ENCODE measurements at places on chromosomes 7 and 10.

GRCh38 chr7:80380957-80381356, 130.9 kb downstream of the GNAT3 start:
- DNase-seq = no peak
- no peak overlapping the region for H3K4me3 ChIP-seq
- no peaks in the 10 kb centered on the region for H3K36me3 ChIP-seq
- H3K27ac ChIP-seq = no peak overlapping the region
- H3K4me1 ChIP-seq = no peaks in the 10 kb centered on the region
- H3K27me3 ChIP-seq = no peaks in the 10 kb centered on the region

- H3K4me3 ChIP-seq = no peak overlapping the region
- DNase-seq = no peak
- no peaks in the 10 kb centered on the region for H3K36me3 ChIP-seq
Observed at GRCh38 chr10:92832998-92833650, 15.2 kb upstream of the EXOC6 start.

- H3K27me3 ChIP-seq = no peaks in the 10 kb centered on the region
- no peaks in the 10 kb centered on the region for H3K4me1 ChIP-seq
- no peak overlapping the region for H3K27ac ChIP-seq
- H3K4me3 ChIP-seq = no peak overlapping the region
Observed at GRCh38 chr10:32005050-32005449, 51.2 kb downstream of the KIF5B start.

DNA sequence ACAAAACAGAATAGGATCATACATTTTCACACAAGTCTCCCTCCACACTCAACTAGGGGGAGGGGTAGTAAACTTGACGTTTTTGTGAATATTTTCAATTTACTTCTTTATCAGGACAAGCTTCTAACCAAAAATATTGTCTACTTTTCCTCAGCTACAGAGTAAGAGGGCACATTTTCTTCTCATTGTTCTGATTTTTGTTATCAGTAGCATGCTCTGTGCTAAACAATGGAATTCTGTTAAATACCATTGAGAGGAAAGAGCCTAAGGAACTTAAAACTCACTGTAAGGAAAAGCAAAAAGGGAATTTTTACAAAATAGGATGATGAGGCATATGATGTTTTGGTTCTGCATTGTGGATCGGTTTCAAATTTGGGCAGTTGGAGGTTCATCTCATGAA, 41.2 kb downstream of the ANLN start:
- DNase-seq = no peak
- no peaks in the 10 kb centered on the region for H3K27me3 ChIP-seq
- H3K4me1 ChIP-seq = no peaks in the 10 kb centered on the region
- no peak overlapping the region for H3K27ac ChIP-seq

DNA sequence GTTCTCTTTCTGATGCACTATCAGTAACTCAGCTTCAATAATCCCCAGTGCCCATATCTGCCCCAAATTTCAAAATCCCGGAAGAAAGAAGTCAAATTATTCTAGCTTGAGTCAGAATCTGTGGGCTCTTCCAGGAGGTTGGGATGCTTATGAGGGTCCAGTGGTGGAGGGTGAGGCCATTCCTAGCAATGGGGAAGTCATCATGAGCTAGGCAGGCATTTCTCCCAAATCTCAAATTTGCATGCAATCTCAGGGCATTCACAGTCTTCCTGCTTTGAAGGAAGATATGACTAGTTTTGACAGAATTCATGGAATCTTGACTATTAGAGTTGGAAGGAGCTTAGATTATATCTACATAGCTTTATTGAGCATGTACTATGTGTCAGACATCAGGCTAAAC, 164.3 kb upstream of the AGK start:
- DNase-seq = no peak
- H3K27ac ChIP-seq = no peak overlapping the region
- no peak overlapping the region for H3K4me3 ChIP-seq

GRCh38 chr10:124974131-124974530, 32.2 kb downstream of the ZRANB1 start:
- H3K36me3 ChIP-seq = peaks cover 14% of the 10 kb centered on the region
- H3K4me1 ChIP-seq = no peaks in the 10 kb centered on the region
- no peak overlapping the region for H3K4me3 ChIP-seq
- DNase-seq = no peak
- H3K27ac ChIP-seq = no peak overlapping the region

DNA sequence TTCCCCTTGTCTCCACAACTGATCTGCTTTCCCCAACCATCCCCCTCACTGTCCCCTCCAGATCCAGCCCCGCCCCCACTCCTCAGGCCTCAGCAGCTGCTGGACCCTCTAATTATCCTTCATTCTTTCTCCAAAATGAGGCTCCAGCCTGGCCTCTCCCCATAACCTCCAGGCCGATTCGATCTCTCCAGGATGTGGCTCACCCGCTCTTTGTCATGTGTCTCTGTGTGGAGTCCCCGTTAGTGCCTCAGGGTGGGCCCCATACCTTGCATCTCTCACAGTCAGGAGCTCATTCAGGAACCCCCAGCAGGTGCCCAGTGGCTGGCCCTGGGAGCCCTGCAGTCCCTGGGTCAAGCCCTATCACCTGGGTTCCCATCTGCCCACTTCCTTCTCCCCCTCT, 1.3 kb downstream of the PILRA start:
- no peaks in the 10 kb centered on the region for H3K4me1 ChIP-seq
- no peaks in the 10 kb centered on the region for H3K36me3 ChIP-seq
- no peak for DNase-seq

DNA sequence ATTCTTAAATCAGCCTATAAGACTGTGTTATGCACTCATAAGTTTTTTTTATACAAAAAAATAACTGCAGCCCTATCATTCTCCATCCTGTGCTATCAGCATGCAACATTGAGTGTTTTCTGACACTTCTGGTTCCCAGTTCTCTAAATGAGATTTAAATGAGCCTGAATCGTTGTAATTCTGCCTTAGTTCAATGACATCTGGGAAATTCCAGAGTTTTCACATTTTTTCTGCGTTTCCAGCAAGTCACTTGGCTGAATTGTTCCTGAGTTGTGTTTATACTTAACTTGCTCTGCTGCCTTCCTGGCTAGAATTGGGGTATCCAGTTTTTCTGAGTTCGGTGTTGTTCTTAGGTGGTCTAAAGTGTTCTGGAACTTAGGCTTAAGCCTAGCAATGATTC, 636.1 kb upstream of the FZD8 start:
- no peak for DNase-seq
- H3K27ac ChIP-seq = no peak overlapping the region

DNA sequence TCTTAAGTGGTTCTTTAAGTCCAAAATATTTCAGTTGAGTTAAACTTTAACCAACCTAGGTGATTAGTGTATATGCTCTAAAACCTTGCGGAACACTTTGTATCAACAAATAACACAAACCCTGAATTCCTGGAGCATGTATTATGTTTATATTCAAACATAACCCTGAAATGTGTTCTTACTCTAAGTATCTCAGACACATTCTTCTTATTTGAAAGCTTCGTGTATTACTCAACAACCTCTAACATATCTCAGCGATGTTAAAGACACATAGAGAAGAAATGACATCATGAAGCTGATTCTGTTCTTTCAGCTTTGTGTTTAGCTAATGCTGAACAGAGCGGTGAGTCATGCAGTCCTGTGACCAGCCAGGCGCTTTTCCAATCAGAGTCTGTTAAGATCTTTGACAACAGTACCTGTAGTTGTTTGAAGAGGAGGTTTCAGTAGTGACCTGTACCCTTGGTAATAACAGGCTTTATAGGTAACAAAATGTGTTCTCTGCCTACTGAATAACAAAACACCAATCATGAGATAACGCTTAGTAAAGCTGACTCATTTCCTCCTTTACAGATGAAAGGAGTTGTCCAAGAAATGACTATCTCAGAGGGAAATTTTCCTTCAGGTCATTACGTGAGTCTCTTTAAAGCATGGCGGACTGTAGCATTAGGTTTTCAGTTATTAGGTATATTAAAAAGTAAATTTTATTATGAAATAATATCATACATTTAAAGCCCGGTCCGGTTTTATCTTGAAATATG, 67.3 kb upstream of the KLF6 start:
- no peaks in the 10 kb centered on the region for H3K27me3 ChIP-seq
- peaks cover 7% of the 10 kb centered on the region for H3K4me1 ChIP-seq
- H3K36me3 ChIP-seq = no peaks in the 10 kb centered on the region
- H3K27ac ChIP-seq = peak overlapping the region; percentile 57

DNA sequence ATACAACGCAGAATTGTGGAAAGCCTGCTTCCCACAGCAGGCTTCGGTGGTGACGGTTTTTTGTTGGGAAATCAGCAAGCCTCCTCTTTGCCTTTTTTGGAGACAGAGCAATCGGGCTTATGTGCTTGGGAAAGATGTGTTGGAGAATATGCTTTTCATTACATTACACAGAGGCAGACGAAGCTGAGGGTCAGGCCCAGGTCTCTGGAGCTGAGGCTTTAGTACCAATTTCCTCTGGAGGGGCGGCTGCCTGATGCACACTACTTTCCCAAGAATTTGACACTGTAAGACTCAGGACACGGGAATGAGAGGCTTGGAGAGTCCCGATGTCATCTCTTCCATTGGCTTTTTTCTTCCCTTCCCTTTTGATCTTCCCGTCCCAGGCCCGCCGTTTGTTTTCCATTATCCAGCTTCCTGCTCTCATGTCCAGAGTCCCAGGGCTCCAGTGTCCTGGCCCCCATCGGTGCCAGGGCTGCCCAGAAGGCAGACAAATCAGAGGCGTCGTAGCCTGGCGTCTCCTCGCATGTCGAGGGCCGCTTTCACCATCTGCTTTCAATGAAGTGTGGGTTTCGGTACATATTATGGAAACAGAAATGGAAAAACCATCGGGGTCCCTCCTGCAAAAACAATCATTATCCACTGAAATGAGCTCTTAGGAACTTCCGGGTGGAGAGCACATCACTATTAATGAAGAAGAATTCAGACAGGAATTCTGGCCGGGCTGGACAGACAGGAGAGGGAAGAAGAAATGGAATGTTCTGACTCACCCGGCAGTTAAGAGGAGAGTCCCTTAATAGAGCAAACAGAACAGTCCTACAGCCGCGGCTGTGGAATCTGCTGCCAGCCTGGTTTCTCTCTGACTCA, 123.0 kb upstream of the JCAD start:
- H3K4me3 ChIP-seq = no peak overlapping the region
- no peaks in the 10 kb centered on the region for H3K27me3 ChIP-seq
- H3K27ac ChIP-seq = no peak overlapping the region
- no peak for DNase-seq
- no peaks in the 10 kb centered on the region for H3K4me1 ChIP-seq
- H3K36me3 ChIP-seq = no peaks in the 10 kb centered on the region

DNA sequence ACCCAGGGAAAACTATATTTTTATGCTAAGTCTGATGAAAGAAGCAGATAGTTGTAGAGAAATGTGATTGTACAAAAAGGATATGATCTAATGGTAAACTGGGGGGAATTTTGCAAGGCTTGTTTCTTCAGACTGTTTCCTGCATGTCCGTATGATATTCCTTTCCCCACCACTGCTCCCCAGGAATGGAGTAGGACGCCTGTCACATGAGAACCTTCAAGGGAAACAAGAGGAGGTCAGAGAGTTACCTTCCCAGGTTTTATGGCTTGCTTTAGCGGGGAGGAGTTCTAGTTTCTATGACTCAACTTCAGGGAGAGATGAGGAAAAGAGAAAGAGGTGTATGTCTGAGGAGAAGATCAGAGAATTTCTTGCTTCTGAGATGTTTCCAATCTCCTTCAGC, 16.4 kb upstream of the ITPRID1 start:
- H3K4me3 ChIP-seq = no peak overlapping the region
- no peak for DNase-seq
- no peaks in the 10 kb centered on the region for H3K27me3 ChIP-seq
- H3K27ac ChIP-seq = no peak overlapping the region
- no peaks in the 10 kb centered on the region for H3K4me1 ChIP-seq

DNA sequence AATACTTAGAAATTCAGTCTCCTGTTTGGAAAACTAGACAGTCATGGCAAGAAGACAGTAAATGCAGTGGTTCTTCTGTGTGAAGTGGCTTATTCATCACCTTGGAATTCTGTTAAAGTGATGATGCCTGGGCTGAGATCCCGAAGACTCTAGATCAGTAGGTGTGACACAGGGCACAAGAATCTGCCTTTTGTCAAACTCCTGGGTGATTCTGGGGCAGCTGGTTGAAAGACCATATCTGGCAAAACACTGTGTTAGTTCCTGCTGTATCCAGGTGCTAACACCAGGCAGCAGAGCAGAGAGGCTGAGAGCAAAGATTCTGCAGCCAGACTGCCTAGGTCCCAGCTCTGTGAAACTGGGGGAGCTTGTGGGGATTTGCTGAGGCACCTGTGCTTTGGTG, 26.5 kb downstream of the MRC1 start:
- H3K4me3 ChIP-seq = no peak overlapping the region
- H3K36me3 ChIP-seq = no peaks in the 10 kb centered on the region
- H3K27ac ChIP-seq = no peak overlapping the region
- no peak for DNase-seq
- no peaks in the 10 kb centered on the region for H3K4me1 ChIP-seq
- H3K27me3 ChIP-seq = no peaks in the 10 kb centered on the region

DNA sequence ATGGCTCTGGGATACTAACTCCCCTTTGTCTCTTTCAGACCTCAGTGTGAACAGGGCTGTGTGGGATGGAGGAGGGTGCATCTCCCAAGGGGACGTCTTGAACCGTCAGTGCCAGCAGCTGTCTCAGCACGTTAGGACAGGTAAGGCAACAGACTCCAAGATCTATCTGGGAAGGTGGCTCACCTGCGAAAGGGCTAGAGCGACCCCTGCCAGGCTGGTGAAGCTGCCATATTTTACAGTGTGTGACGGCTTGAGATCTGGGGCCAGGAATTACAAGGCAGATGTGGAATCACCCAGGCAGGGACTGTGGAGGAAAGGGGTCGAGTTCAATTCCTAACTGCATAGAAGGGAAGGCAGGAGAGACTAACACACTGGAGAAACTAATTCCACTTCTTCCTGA, 11.2 kb downstream of the MUC17 start:
- no peaks in the 10 kb centered on the region for H3K4me1 ChIP-seq
- H3K36me3 ChIP-seq = no peaks in the 10 kb centered on the region
- H3K27ac ChIP-seq = no peak overlapping the region
- DNase-seq = no peak
- H3K4me3 ChIP-seq = no peak overlapping the region

DNA sequence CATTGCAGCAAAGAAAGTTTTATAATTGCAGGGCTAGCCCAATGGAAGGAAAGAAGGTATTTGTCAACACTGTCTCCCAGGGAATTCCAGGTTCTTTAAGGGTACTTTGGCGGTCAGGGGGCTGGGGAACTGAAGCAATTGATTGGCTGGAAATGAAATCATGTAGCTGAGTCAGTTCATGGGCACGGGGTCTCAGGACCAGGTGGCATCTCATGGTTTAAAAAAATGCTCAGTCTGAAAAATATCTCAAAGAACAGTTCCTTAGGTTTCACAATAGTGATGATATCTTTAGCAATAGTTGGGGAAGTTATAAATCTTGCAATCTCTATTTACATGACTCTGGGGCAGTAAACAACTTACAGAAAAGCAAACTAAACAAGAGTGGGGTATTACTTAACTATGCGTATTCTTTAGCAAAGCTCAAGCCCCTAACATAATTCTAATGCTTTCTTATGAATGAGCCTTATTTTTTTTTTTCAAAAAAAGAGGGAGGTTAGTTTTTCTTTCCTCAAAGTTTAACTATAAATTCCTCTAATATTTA, 376.9 kb upstream of the NRG3 start:
- H3K4me3 ChIP-seq = no peak overlapping the region
- no peaks in the 10 kb centered on the region for H3K36me3 ChIP-seq
- DNase-seq = no peak
- no peaks in the 10 kb centered on the region for H3K27me3 ChIP-seq
- H3K27ac ChIP-seq = no peak overlapping the region
- no peaks in the 10 kb centered on the region for H3K4me1 ChIP-seq

GRCh38 chr7:5613607-5614006, 167.9 kb downstream of the RNF216 start:
- H3K27me3 ChIP-seq = no peaks in the 10 kb centered on the region
- H3K4me3 ChIP-seq = no peak overlapping the region
- no peak overlapping the region for H3K27ac ChIP-seq
- H3K4me1 ChIP-seq = peaks cover 3% of the 10 kb centered on the region
- DNase-seq = no peak
- H3K36me3 ChIP-seq = no peaks in the 10 kb centered on the region

Measured in effector memory CD4-positive, alpha-beta T cell (primary cell).